Midbrain (tissue), 1 donor: ENCODE measurements at places on chromosomes 5 and 9.

GRCh38 chr5:116423141-116423540 is 151.5 kb downstream of the SEMA6A start:
- DNase-seq: no peak

GRCh38 chr5:103938146-103938695 is 375.6 kb upstream of the NUDT12 start:
- DNase-seq: no peak

DNA sequence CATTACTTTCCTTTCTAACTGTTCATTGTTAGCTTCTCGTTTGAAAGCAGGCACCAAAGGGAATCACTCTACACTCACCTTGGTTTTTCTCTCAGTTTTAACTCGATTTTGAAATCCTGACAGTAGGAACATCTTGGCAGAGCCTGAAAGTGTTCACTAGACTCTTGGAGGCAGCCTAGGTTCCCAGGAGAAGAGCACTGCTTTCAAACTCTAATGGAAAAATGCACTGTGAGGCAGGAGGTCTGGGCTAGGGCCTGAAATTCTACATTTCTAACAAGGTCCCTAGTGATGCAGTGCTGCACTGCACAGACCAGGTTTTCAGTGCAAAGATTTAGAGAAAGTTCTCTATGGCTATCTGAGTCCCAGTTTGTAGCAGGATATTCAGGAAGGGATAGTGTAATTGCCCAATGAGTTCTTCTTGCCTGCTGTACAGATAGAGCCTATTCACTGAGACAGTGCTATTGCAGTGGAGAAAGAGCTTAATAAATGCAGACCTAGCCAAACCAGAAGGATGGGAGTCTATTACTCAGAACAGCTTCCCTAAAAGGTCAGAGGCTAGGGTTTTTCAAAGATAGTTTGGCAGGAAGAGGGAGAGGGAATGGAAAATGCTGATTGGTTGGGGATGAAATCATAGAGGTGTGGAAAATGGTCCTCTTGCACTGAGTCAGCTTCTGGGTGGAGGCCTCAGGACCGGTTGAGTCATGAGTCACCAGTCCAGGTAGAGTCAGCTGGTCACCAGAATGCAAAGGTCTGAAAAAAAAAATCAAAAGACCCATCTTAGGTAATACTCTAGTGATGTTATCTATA is 153.9 kb downstream of the GPBP1 start:
- no peak for DNase-seq

- no peak for DNase-seq
Observed at GRCh38 chr5:17838469-17838868, 204.2 kb downstream of the TAF11L14 start.

DNA sequence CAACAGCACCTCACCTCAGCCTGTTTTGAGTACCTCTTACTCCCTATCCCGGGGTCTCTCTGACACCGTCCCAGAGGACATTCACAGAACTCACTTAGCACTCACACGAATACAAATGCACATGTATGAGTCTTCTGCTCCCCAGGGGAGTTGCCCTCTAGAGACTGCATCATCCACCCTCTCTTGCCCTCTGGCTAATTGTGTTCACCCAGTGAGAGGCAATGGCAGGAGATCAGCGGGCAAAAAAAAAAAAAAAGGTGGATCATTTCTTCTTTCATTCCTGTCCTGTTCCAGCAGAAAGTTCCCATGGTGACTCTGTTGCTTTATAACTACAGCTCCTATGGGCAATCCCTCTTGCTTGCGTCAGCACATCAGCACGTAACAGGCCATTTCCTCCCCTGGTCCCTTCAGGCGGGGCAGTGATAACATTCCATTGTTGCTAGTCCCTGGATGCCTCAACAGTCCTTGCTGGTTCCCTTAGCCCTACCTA is 23.5 kb upstream of the SNX2 start:
- DNase-seq: no peak

- no peak for DNase-seq
Observed at GRCh38 chr5:32692036-32692746, 18.9 kb upstream of the NPR3 start.

DNA sequence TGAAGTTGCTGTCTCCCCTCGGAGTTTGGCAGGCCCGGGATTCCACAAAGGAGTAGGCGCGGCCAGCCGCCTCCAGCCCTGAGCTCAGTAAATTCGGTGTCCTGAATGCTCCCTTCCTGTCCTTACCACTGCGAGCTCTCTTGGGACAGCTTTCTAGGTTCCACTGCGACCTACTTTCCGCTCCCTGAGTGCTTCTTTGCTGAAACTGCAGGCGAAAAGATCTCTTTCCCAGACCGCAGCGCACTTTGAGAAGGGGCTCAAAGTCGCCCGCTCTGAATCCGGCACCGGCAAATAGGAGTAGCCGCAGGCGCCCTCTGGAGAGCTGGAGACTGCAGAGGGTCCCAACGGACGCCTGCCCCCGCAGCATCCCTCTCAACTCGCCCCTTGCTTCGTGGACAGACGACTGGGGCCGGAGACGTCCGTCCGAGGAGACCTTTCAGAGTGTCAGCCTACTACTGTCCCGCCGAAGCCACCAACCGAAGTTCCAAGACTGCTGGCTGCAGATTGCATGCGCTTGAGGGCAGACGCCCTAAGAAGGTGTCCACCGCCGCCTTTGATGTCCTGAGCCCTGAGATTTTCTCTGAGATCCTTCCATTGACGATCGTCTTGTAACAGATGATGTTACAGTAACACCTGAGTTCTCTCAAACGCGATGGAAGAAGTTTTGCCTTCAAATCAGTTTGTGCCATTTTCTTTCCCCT is 96.0 kb downstream of the ANXA2R start:
- DNase-seq: no peak

DNA sequence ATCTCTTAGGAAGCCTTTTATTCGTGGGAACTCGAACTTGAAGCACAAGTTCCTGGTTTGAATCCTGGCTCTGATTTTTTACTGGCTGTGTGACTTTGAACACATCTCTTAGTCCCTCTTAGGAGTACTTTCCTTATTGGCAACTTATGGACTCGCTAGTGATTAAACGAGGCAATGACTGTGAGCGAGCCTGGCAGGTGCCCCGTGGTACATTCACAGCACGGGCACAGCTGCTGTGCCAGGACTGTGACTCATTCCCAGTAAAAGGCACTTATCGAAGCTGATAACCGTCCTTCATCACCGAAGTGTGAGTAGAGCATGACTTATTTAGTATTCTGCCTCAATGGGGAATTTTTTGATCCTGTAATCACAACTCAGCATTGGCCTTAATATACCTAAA is 22.7 kb downstream of the CFAP90 start:
- no peak for DNase-seq

DNA sequence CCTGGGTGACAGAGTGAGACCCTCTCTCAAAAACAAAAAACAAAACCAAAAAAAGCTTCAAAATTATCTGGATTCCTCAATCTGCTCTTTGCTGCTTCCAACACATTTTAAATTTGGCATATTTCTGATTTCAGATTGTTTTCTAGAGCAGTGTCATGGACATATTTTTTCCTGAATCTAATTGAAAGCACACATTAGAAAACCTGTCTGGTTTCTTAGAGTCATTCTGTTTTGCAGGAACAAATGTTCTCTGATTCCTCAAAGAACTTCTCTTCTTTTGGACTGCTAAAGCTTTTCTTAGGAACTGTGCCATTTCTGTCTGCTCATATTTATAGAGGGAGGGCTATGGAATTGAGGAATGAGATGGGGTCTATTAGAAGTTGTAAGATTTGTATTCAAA is 81.6 kb downstream of the RAI14 start:
- DNase-seq: no peak
